ENCODE measurements at places on chromosomes 7 and 10.

GRCh38 chr7:40802497-40802896 lies 667.7 kb downstream of the SUGCT start:
- no peak for DNase-seq

GRCh38 chr10:28951484-28951883 lies 274.2 kb downstream of the BAMBI start:
- no peak for DNase-seq

DNA sequence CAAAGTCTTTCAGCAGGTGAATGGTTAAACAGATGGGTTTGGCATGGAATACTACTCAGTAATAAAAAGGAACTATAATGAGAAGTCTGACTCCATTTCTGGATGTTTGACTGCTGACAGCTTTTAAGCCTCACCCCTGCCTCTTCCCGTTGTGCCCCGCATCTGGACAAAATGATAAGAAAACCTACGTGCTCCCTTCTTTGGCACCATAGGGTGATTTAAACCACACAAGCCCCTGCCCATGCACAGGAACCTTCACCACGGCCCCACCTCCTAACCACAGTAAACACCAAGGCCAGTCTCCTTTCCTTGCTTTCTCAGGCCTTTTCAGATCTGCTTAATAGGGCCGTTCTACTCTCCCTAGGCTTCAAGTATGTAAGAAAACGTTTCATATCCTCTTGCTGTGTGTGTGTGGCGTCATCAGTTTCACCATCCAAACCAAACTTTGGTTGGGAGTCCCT lies 47.1 kb upstream of the UBN2 start:
- DNase-seq = no peak

- peak; percentile 55 for DNase-seq
Measured at GRCh38 chr7:79624336-79624735, 170.9 kb upstream of the MAGI2 start.

GRCh38 chr7:92528188-92528957 lies at the start of the genes PEX1 and RBM48:
Gene PEX1 (minus strand): TSS chr7:92528520. CDS start chr7:92528435, 85 bp downstream.
Gene RBM48 (plus strand): TSS chr7:92528795. CDS start chr7:92528814, 19 bp downstream.
- peak; percentile 100 for DNase-seq

DNA sequence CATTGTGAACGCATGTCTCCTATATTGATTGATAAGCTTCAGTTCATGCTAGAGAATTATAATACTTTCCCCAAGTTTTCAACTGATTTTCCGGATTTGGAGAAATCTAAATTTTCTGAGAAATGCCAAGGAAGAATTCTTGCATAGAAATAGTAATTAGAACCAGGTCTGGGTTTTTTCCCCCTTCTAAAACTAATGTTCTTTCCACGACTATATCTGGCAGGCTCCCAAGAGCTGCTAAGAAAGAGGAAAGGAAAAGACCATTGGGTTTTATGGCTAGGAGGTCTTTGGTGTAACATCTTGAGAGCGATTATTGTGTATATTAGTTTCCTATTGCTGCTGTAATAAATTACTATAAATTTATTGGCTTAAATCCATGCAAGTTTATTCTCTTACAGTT lies 71.8 kb upstream of the CACNB2 start:
- no peak for DNase-seq

GRCh38 chr7:24825931-24826661 lies 68.8 kb upstream of the GSDME start:
- DNase-seq = peak; percentile 72

- no peak for DNase-seq
Measured at GRCh38 chr10:58772758-58773157, 260.1 kb downstream of the BICC1 start.

DNA sequence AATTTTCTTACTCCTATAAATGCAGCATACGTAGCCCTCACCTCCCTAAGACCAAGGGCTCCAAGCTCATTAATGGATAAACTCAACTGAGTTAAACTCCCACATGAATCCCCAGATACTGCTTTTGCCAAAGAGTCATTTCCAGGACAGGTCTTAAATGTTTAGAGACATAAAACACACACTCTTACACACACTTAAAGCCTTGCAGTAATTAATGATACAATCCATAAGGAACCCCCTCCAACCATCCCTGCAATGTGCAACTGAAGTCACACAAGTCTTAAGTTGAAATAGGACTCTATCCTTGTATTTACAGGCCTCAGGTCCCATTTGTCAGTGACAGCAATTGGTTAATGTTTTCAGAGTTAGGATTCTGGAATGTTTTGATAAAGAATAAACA lies 194.1 kb downstream of the FANK1 start:
- no peak for DNase-seq

GRCh38 chr10:69466689-69467088 lies 15.4 kb downstream of the TSPAN15 start:
- no peak for DNase-seq

- no peak for DNase-seq
Measured at GRCh38 chr7:30912986-30913811, 1.5 kb downstream of the AQP1 start.

DNA sequence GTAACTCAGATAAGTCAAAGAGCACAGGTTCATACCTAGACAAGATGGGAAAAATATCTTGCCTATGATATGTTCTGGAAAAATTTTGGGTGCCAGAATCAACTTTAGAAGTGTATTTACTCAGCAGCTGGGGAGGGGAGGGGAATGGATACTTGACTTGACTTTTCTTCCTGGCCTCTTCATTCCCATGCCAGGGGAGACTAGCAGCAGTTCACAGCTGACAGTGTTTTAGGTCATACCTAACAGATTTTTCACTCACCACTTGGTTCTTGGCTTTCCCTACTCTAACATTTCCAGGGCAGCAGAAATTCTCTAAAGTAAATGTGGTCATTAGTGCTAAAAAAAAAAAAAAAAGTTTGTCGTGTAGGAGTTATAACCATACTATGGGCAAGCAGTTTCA lies 46.3 kb downstream of the TAS2R16 start:
- DNase-seq = no peak

- DNase-seq = peak; percentile 97
Measured at GRCh38 chr7:76397409-76398183, 11.9 kb downstream of the SSC4D start.

- DNase-seq = peak; percentile 11
Measured at GRCh38 chr7:154409703-154410311, 357.6 kb downstream of the DPP6 start.

DNA sequence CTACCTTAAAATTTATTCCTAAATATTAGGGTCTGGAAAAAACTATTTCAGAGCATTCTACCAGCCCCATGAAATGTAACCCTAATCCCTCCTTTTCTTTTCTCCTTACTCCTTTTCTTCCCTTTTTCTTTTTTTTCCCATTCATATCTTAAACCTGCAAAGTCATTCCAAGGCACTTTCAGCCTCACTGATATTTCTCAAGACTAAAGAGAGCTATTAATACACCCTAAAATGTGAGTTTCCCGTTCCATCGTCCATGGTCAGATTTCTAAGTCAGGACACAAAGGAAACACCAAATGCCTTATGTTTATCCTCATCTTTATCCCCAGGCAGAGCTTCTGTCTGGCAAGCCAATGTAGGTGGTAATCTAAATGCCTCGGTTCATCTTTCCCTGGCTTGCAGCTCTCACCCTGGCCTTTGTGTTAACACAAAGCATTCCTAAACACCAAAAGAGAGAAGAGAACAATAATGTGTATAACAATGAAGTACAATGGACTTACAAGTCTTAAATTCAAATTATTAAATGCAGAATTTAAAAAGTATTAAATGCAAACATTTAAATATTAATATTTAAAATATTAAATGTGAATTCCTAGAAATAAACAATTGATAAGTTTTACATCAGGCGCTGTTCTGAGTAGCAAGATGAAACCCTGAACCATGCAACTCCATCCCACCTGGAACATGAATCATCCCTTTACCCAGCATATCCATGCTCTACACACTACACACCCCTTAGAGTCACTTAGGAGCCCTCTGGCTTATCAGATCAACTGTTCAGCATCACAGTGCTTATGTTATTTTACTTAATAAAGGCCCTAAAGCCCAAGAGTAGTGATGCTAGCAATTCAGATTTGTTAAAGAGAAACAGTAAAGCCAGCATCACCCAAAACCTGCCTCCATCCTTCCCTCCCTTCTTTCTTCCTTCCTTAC lies 26.8 kb downstream of the MICU1 start:
- DNase-seq = no peak

DNA sequence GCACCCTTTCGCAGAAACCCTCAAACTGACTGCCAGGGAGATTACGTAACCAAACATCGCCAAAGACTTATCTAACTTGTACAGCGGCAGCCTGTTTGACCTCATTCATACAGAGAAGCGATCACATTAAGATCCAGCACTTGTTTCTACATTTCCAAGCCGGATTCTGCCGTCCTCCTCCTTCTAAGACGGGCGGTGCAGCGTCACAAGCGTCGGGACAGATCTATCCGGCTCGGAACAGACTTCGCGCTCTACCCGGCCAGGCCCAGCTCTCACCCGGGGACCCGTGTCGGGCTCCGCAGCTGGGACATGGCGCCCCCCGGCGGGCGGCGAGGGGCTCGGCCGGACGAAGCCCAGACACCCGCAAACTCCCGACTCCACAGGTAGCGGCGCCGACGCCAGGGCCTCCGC lies 373 bp downstream of the H2AZ2 start:
- peak; percentile 93 for DNase-seq

GRCh38 chr7:55545496-55545895 lies 26.8 kb downstream of the VOPP1 start:
- DNase-seq = peak; percentile 29

GRCh38 chr7:134878746-134879357 lies 99.4 kb downstream of the CALD1 start:
- DNase-seq = peak; percentile 37

DNA sequence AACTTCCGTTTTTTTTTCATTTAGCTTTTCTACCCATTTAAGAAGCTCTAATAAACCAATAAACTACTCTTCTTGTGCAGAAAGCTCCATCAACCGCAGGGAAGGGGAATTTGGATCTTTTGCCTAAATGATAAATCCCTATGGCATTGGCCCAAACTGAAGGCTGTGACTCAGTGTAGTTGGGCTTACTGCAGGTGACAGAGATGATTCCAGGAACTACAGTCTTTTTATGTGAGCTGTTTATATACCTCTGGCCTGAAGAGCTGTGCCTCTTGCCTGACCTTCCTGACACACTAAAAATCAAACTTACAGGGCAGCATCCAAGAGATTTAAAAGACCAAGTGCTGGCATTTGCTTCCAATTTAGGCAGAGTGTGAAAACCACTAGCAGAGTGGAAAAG lies 25.2 kb downstream of the ABCB1 start:
- DNase-seq = peak; percentile 27

DNA sequence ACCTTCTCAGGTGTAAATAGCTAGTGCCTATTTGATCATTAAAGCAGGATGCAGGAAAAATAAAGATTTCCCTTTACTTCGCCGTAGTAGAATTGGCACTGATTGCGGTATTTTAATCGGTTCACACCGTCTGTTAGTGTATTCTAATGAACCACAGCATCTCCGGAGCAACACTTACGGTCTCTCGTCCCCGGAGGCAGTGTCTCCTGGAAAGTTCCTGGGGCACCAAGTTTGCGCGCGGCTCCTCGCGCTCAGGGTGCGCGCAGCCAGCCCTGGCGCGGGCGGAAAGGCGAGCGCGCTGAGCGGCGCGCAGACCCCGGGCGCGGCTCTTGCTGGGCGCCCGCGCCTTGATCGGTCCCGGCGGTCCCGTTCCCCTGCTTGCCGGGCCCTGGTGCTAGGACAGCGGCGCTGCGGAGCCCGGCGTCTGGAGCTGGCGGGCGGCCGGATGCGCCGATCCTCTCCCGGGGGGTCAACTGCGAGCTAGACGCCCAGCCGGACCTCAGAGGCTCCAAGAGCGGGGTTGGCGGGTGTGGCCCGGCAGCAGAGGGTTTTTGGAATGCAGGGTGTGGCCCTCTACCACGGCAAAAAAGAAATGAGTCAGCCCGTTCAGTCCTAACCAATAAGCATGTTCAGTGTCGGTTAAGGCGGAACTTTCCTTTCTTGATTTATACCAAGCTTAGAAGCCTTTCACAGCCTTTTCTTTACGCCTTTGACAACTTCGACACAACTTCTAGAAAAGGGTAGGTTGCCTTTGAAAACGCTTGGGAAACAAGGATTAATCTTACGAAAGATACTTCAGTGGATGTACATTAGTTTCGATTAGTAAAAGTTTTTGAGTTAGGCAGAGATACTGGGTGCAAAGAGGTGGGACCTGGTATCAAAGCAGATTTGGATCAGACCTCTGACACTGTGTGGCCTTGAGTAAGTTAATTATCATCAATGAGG lies 166.8 kb upstream of the ASAH2 start:
- no peak for DNase-seq

- DNase-seq = no peak
Measured at GRCh38 chr10:35211390-35211789, 84.7 kb downstream of the CREM start.

- DNase-seq = peak; percentile 96
Measured at GRCh38 chr7:115634633-115635032, 395.9 kb downstream of the TFEC start.

GRCh38 chr10:35195361-35196306 lies 69.0 kb downstream of the CREM start:
- DNase-seq = peak; percentile 94

DNA sequence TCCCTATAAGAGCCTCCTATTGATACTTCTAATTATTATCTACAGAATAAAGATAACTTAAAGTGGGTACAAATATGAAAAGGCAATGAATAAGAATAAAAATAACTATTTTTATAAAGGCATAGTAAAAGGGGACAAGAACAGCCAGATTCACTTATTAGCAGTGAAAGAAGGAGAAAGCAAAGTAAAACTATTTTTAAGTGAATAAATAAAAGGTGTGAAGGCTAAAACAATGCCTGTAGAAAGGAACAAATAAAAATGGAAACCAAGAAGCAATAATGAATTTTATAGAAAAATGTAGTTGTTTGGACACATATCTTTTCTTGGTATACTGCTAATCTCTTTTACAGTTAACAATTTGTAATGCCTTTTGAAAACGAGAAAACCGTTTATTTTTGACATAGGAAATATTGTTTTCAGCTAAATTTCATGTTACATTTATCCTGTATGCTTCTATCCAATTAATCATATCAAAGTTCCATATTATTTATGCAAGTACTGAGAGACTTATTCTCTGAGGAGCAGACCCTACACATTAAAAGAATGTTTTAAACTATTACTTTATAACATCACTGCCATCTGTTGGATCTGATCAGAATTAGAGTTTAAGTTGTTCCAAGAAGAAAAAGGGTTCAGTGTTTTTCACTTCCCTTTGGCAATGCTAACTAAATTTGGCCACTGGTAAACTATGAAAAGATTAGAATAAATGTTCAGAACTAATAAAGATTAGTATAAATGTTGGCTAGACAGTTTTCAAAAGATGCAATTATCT lies 59.1 kb downstream of the ARMC3 start:
- peak; percentile 65 for DNase-seq

DNA sequence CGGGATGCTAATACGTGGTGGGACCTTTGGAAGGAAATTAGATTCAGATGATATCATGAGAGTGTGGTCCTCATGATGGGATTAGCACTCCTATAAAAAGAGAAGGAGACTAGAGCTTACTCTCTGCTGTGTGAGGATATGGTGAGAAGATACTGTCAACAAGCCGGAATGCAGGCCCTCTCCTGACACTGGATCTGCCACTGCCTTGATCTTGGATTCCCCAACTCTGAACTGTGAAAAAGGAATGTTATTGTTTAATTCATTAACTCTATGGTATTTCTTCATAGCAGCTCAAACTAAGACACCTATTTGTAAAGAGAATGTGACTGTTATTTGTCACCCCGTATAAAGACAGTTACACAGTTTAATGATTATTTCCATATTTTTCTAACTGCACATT lies 1227.5 kb upstream of the C7orf33 start:
- DNase-seq = no peak

- DNase-seq = no peak
Measured at GRCh38 chr10:28137907-28138880, 139.3 kb upstream of the ODAD2 start.
